ENCODE measurements at places on chromosomes 7 and 10.
A peak's percentile ranks its signal among the peaks of the same experiment; 100 is the strongest.

- DNase-seq, result no peak
These were observed 274.2 kb downstream of the BAMBI start for GRCh38 chr10:28951484-28951883.

DNA sequence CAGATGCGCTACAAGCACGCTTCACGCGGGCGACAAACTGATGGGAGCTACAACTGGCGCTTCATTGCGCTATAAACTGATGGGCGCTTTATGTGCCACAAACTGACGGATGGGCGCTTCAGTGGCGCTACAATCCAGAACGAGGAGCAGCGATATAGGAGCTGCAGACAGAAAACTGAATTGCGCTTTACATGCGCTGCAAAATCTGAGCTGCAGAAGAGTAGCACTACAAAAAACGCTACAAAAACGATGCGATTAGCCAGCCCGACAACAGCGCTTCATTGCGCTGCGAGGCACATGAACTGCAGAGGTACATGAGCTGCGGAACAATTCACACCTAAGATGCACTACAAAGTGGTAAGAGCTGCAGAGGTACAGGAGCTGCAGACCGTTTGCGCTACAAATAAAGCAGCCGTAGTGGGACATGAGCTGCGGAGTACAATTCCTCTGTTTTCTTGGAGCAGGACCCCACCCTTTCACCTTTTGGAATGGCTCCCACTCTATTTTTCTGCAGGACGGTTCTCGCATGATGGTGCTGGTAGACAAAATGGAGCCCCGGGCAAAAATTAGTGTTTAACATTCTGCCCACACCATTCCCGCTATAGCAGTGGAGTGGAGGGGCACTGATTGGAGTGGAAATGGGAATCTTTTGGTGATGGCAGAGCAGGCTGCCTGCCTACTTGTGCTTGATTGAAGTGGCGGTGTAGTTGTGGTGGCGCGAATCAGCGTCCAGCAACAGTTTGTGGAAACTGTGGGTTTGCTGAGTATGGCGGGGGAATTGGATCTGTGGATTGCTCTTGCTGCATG, 1.2 kb upstream of the SGCE start:
- DNase-seq, result peak; percentile 48

- DNase-seq, result no peak
These were observed 267.5 kb upstream of the KAT6B start for GRCh38 chr10:74558897-74559296.

DNA sequence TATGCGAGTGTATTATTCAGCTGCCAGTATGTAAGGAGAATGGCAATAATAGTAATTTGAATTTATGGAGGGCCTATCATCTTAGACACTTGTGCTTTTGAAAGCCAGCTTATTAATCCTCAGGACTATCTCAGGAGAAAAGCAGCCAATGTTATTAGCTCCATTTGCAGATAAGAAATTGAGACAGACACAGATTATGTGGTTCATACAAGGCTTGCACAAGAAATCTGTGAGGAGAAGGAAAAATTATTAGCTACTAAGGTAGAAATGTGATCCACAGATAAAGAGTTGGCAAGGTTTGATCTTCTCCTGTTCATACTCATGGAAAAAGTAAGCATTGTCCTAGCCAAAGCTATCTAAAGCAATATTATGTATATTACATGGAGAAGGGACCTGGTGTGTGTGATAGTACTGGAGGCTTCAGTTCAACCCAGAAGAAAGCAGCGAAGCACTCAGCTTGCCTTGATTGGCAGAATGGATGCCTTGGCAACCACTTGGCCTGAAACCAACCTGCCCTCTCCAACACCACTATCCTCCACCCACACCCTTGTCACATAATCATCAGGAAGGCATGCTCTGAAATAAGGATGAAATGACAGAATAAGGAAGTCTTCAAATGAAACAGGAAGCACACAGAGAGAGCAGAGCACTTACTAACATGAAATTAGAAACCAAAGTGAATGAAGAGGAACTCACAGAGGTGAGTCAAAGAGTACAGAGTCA, 18.0 kb downstream of the MACC1 start:
- peak; percentile 100 for DNase-seq

- DNase-seq, result no peak
These were observed 26.6 kb downstream of the ZNF775 start for GRCh38 chr7:150405584-150406311.

- no peak for DNase-seq
These were observed 190.0 kb upstream of the KLF6 start for GRCh38 chr10:3975016-3975415.

GRCh38 chr10:79628988-79629954, 18.5 kb downstream of the SFTPA1 start:
- DNase-seq, result peak; percentile 13

GRCh38 chr7:153065051-153065450, 305.5 kb downstream of the ACTR3B start:
- DNase-seq, result no peak

All from kidney tubule cell (primary cell).